ENCODE measurements at places on chromosomes 4 and X. TPM values are rescaled to one million over a fixed set of nuclear protein-coding genes. Genes with fewer than 3 reads are reported as not detected.

The HHIP gene
- 0.82 TPM for total RNA-seq

The SYP gene
- 151 TPM for total RNA-seq

The SUPT20HL1 gene
- not detected for total RNA-seq

The KCND1 gene
- 0.41 TPM for total RNA-seq

The FGB gene
- not detected for total RNA-seq

The PCYT1B gene
- total RNA-seq = 29.8 TPM

The VCX gene
- not detected for total RNA-seq

The INTS6L gene
- total RNA-seq = 30.6 TPM

The MAP7D2 gene
- 11.4 TPM for total RNA-seq

The NAP1L5 gene
- 48.1 TPM for total RNA-seq

The SNX25 gene
- 55.4 TPM for total RNA-seq

The RBM3 gene
- 188 TPM for total RNA-seq

The POLA1 gene
- total RNA-seq = 44.0 TPM

The CLDN2 gene
- total RNA-seq = not detected

The HS6ST2 gene
- 13.0 TPM for total RNA-seq

The GBA3 gene
- 0.41 TPM for total RNA-seq

The SUPT20HL2 gene
- total RNA-seq = not detected

The WDR17 gene
- 63.6 TPM for total RNA-seq

The PDE6B gene
- 2.0 TPM for total RNA-seq

The RNF175 gene
- 31.0 TPM for total RNA-seq

The FAM114A1 gene
- 9.4 TPM for total RNA-seq

The CTAG1A gene
- not detected for total RNA-seq

The MAGEA2B gene
- not detected for total RNA-seq

The PCDH18 gene
- 30.6 TPM for total RNA-seq

The RIPPLY1 gene
- not detected for total RNA-seq

The CXorf65 gene
- not detected for total RNA-seq

The TMSB15A gene
- 220 TPM for total RNA-seq

The PITX2 gene
- not detected for total RNA-seq

The TMEM47 gene
- total RNA-seq = 42.4 TPM

The TGIF2LX gene
- total RNA-seq = not detected

The GRIA3 gene
- 58.7 TPM for total RNA-seq

The RASSF6 gene
- under 0.01 TPM for total RNA-seq

The RBM46 gene
- not detected for total RNA-seq

The CLIC2 gene
- total RNA-seq = 4.9 TPM

The CENPVL1 gene
- total RNA-seq = 3.3 TPM

The NUP62CL gene
- 1.6 TPM for total RNA-seq

The CABS1 gene
- not detected for total RNA-seq

The POLN gene
- 8.6 TPM for total RNA-seq

The BRS3 gene
- 1.6 TPM for total RNA-seq

The NHSL2 gene
- 0.82 TPM for total RNA-seq

Data from frontal cortex (tissue), 4 donors.